Smooth muscle cell of the brain vasculature (primary cell): ENCODE measurements at places on chromosomes 5 and 9.

GRCh38 chr5:32638309-32638708 lies 53.0 kb downstream of the SUB1 start:
- no peak for DNase-seq

DNA sequence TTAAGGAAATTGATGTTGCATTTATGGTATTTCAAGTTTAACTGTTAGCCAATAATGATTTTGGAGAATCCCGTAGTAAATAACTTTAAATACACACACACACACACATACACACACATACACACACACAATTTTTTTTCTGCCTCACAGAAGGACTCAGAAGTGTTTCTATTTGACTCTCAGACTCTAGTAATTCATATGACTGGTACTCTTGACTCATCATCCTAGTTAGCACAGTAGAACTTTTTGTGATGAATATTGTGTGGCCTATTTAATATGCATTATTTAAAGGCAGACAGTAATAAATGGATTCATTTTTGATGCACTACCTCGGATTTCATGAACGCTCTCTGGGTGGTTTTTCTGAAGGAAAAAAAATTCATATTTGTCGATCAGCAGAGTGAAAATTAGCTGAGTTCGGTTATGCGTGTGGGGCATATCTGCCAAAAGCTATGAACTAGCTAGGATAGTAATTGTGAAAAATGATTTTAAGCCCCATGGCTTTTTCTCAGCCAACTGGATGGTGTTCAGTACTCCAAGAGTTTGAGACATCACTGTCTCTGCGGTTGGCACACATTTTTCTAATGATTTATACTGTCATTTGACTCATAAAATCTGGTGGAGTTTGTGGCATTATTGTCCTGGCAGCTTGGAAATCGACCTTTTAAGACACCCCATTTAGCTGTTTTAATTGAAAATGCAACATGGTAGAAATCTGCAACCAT lies 102.2 kb downstream of the PCSK5 start:
- DNase-seq: no peak

DNA sequence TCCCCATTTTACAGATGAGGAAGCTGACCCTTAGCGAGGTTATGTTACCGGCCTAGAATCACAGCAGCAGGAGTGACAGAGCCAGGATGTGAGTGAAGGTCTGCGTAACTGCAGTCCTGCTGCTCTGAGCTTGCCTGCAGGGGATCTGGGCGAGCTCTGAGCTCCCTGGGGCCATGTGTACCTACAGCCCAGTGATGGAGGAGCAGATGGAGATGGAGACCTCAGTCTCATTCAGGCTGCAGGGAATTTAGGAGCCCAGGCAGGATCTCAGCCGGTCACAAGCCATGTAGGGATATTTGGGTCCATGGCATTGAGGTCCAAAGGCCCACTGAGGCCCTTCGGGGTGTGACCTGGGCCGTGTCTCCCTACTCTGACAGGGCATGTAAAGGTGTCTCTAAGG lies 170.6 kb downstream of the CACNA1B start:
- no peak for DNase-seq

GRCh38 chr5:1985781-1986180 lies 103.1 kb upstream of the IRX4 start:
- no peak for DNase-seq

- DNase-seq: no peak
Measured at GRCh38 chr9:35706951-35707350, 17.2 kb upstream of the TPM2 start.

DNA sequence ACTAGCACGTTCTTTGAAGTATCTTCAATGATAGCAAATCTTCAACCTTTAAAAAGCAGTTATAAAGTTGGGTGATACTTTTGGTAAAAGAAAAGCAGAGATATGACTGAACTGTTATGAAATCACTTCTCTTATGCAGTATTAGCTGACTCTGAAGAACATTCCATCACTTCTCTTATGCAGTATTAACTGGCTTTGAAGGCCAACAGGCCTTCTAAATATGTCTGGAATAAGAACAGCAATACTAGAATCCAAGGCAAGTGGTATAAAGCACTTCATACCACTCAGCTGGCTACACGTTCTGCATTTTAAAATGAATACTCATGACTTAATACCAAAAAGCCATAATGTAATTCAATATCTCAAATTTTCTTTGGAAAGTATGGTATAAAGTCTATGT lies 17.3 kb downstream of the SKIC3 start:
- DNase-seq: no peak

DNA sequence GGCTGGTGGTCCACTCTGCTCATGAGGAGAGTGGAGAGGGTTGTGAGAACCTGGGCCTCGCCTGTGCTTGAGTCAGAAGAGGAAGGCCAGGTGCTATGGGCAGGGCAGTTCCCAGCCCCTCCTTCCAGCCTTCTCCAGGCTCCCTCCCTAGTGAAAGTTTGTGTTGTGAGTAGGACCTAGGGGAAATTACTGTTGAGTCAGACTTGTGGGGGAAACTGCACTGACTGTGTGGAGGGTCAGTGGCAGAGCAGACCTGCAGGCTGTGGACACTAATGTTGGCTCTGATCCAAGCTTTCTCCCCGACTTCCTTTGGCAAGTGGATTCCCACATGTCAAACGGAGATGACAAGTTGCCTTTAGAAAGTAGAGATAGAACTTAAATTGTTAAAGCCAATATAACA lies 102.6 kb downstream of the ARHGAP26 start:
- DNase-seq: no peak

GRCh38 chr5:56475689-56476486 lies 242.8 kb upstream of the ANKRD55 start:
- DNase-seq: no peak

DNA sequence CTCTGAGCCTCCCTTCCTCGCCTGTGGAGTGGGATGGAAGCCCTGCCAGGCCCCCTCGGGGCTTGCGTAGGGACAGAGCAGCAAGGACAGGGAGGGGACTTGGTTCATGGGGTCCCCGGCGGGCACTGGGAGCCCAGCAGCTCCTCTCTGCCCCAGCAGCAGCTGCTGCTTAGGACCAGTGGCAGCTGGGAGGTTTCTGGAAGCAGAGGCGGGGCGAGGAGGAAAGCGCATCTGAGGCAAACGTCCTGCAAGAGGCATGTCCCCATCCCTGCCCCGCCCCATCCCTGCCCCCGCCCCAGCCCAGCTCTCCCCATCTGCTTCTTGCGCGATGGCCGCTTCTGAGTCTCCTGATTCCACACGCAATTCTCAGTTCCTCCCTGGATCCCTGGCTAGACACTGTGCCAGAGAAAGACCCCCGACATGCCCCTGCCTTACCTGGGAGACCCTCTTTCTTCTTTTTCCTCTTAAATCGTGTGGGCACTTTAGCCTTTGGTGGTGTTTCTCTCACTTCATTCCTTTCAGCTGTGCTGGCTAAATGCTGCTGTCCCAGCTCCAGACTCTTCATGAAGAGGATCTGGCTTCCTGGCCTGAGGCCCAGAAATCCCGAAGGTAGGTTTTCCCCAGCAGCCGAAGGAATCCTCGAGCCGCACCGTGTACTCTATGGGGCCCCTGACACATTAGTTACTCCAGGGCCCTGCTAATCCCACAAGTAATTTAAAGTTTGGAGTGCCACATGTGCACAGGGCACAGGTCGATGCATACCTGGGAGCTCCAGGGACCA lies 4.4 kb upstream of the OR2S2 start:
- no peak for DNase-seq

DNA sequence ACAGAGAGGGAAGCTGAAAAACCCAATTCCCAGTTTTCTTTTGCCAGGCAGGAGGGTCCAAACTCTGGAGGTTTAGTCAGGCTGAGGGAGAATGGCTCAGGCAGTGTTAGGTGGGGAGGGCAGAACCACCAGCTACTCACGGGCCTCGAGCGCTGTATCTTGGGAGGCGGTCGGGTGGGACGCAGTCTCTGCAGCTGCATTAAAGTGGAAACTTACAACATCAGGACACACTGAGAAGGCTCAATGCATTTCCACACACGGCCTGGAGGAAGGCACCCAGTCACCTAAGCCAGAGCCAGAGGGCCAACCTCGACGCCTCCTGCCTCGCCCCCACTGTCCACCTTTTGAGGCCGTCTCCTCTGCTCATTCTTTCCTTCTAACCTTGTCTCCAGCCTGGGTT lies 55.6 kb downstream of the CRB2 start:
- no peak for DNase-seq

- DNase-seq: no peak
Measured at GRCh38 chr5:112823181-112823580, 37.9 kb upstream of the SRP19 start.

DNA sequence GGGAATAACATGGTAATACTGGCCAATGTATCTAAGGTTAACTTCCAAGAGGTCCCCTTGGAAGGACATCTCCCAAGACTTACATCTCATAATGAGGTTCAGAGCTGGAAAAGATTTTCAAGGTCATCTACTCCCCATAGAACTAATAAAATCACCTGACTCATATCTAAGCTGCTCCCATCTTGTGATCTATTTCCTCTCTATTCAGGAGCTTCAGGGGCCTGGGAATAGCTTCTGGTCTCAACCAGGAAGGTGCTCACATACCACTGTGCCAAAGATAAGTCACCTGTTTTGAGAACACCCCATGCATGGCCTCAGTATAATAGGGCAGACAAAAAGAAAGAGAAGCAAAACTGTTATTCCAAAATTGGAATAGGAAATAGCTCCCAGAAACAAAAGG lies 74.2 kb downstream of the OXCT1 start:
- DNase-seq: no peak

GRCh38 chr5:143016777-143017516 lies 246.8 kb downstream of the ARHGAP26 start:
- DNase-seq: no peak

- DNase-seq: no peak
Measured at GRCh38 chr9:133733421-133733795, 4.7 kb downstream of the SARDH start.

DNA sequence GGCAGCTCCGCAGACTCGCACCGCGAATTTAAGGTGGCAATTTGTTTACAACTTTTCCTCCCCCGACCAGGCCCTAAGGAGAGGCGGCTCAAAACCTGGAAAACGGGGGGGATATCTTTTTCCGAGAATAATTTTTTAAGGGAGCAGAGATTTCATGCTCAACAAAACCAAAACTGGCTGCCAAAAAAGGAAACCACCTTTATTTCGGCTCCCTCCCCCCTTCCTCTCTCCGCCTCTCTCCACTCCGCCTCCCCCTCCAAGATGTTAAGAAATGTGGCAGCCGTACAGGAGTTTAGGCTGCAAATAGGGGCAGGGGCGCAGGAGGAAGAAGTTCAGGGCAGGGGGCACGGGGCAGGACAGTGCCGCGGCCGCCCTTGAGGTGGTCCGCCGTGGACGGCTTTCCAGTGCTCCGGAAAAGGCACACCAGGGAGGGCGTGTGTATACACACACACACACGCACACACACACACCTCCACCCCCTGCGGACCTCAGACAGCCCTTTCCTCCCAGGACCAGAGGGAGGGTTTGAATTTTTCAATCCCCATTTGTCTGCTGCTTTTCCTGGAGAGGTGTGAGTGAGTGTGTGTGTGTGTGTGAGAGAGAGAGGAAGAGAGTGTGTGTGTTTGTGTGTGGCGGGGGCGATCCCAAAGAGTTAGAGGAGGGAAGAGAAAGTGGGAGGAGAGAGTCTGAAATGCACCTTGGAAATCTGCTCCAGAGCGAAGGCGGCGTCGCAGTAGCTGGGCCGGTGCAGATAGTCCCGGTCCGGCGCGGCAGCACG lies 9.1 kb downstream of the PTCH1 start:
- DNase-seq: no peak
